ENCODE measurements at places on chromosomes 16 and 17. TPM values are rescaled to one million over a fixed set of nuclear protein-coding genes. Genes with fewer than 3 reads are reported as not detected.

- DNase-seq = no peak
These were observed 1.4 kb downstream of the THUMPD1 start for GRCh38 chr16:20740007-20740883.

- DNase-seq = no peak
These were observed 17.1 kb upstream of the RHOT1 start for GRCh38 chr17:32124985-32125847.

GRCh38 chr17:47145351-47145750 is 43.7 kb downstream of the CDC27 start:
- no peak for DNase-seq

DNA sequence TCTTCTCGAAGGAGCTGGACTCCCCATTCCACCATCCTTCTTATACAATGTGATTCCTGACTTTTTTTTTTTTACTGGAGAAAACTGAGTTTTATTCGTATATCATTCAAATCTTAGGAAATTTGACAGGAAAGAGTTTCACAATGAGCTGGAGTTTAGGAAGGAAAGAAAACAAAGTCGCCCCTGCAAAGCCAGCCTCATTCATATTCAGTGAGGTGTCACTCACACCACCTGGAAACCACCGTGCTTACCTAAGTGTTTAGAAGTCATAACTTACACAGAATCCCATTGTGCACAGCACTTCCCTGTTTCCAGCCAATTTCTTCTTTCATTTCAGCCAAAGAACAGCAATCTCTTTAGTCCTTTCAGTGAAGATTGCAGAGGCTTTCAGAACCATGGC is 90.3 kb upstream of the CHMP6 start:
- no peak for DNase-seq

- DNase-seq = no peak
These were observed 1.3 kb downstream of the SLC26A11 start for GRCh38 chr17:80221351-80222105.

DNA sequence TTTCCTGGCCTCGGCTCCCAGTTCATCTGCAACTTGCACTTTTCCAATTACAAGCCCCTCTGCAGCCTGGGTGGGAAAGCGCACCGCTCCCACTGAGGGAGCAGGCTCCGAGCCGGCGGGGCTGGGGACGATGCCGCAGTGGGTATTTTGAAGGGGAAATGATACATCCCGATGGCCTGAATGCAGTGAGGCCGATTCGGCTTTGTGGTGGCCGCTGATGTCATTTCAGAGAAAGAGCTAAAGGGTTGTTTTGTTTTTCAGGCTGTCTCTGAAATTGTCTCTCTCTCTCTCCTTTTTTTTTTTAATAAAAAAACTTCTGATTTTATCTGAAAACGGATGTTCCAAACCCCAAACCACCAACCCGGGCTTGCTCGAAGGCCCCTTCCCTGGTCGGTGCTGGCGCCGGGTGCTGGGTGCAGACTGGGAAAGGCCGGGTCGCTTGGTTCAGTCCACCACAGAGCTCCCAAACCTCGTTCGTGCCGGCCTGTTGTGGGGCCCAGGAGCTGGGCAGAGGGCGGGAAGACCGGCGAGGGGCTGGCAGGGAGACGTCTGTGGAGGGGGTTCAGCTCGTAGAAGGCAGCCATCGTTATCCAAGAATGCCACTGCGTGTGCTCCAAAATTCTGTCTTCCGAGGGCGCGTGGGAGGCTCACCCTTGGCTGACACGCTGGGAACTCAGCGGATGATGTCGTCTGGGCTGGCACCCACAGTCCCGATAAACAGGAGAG is 102.8 kb downstream of the FOXL1 start:
- DNase-seq = no peak

DNA sequence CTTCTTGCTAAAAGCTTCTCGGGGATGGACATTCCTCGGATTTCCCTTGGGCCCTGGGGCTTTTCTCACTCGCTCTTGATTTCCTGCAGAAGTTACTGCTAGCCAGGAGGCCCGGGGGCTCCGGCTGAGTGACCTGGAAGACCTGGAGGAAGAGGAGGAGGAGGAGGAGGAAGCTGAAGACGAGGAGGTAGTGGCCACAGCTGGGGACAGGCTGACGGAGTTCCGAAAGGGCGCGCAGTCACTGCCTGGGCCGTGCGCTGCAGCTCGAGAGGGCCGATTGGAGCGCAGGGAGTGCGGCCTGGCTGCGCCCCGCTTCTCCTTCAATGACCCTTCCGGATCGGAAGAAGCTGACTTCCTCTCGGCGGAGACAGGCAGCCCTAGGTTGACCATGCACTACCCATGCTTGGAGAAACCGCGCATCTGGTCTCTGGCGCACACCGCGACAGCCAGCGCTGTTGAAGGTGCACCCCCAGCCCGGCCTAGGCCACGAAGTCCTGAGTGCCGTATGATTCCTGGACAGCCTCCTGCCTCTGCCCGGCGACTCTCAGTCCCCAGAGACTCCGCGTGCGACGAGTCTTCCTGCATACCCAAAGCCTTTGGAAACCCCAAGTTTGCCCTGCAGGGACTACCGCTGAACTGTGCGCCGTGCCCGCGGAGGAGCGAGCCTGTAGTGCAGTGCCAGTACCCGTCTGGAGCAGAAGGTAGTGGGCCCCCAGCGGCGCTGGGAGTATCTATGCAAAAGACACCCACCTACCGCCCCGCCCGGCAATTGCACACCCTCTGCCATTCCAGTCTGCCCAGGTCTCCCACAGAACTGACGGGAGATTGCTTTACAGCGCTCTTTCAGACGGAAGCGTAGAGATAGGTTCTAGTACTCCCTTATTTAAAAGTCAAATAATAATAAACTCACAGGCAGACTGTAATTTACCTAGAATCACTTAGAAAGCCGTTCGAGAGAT is 4.9 kb downstream of the IRX6 start:
- DNase-seq = no peak

GRCh38 chr16:79062336-79062735 is 538.2 kb downstream of the MAF start:
- no peak for DNase-seq

The PRSS8 gene
- total RNA-seq = 42.6 TPM
